ENCODE measurements at places on chromosomes 3 and 15. TPM values are rescaled to one million over a fixed set of nuclear protein-coding genes. Genes with fewer than 3 reads are reported as not detected.

DNA sequence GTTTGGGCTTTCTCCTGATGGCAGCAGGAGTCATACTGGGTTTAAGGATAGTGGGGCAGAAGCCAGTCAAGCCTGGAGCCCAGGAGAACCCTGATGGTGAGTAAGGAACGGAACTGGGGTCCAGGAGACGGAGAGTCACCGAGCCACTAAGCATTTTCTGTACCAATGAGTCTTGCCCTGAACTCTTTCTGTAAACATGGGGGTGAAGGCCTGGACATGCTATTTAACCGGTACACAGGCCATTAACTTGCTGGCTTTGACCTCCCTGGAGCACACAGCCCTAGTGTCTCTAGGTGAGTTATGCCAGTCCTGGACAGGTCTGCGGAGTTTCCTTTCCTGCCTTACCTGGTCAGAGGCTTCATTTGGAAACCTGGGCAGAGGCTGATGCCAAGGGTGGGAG is 3.9 kb downstream of the SLC6A6 start:
- H3K27me3 ChIP-seq: no peaks in the 10 kb centered on the region
- no peak overlapping the region for H3K4me3 ChIP-seq
- H3K27ac ChIP-seq: no peak overlapping the region
- no peak for DNase-seq
- H3K36me3 ChIP-seq: peaks cover 44% of the 10 kb centered on the region
- peaks cover 64% of the 10 kb centered on the region for H3K4me1 ChIP-seq

- H3K4me3 ChIP-seq: no peak overlapping the region
- H3K27me3 ChIP-seq: peaks cover 20% of the 10 kb centered on the region
- peak; percentile 8 for DNase-seq
- H3K36me3 ChIP-seq: no peaks in the 10 kb centered on the region
- no peak overlapping the region for H3K27ac ChIP-seq
- H3K4me1 ChIP-seq: peaks cover 8% of the 10 kb centered on the region
These were observed 157.3 kb downstream of the ADAMTS9 start for GRCh38 chr3:64530434-64531049.

- DNase-seq: no peak
- no peaks in the 10 kb centered on the region for H3K27me3 ChIP-seq
- no peaks in the 10 kb centered on the region for H3K36me3 ChIP-seq
- no peaks in the 10 kb centered on the region for H3K4me1 ChIP-seq
These were observed 189.2 kb downstream of the CADM2 start for GRCh38 chr3:85148036-85148435.

Gene PEX11A
- total RNA-seq: 4.0 TPM

Gene EIF3J
- 194 TPM for total RNA-seq
